NAMALWA (cell line): ENCODE measurements at places on chromosomes 3 and 15.

- peak; percentile 62 for DNase-seq
Measured at GRCh38 chr15:68154923-68155559, 50.1 kb downstream of the CALML4 start.

- DNase-seq = no peak
Measured at GRCh38 chr3:186986816-186987215, 56.5 kb downstream of the ST6GAL1 start.

- DNase-seq = no peak
Measured at GRCh38 chr3:123158330-123158729, 43.4 kb upstream of the SEC22A start.

DNA sequence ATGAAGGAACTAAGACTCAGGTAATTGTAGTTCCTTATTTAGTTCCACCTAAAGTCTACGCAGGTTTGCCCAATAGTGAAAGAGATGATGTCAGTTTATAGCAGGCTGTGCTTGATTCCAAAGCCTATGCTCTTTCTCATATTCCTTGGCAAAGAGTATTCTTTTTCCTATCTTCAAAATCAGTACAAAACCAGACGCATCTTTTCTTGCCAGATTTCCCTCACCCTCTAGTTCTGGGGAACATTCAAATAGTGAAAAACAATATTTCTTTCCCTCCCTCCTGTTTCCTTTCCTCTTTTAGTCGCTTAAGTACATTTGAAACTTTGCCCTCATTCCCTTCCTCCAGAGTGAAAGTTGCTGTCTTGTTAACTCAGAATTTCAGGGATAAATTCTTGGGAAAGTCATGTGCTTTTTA, 134.6 kb upstream of the PDZRN3 start:
- DNase-seq = no peak

DNA sequence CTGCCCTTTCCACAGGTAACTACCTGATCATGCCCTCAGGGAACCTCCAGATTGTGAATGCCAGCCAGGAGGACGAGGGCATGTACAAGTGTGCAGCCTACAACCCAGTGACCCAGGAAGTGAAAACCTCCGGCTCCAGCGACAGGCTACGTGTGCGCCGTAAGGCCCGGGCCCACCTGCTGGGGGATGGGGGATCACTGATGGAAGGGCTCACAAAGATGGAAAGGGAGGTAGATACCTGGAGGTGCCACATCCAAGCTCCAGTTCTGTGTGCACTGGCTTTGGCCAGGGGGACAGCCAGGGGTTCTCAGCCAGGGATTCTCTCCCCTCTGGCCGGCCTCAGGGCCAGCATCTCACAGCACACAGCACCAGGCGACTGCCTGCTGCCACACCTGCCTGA, 59.4 kb downstream of the BOC start:
- DNase-seq = no peak

DNA sequence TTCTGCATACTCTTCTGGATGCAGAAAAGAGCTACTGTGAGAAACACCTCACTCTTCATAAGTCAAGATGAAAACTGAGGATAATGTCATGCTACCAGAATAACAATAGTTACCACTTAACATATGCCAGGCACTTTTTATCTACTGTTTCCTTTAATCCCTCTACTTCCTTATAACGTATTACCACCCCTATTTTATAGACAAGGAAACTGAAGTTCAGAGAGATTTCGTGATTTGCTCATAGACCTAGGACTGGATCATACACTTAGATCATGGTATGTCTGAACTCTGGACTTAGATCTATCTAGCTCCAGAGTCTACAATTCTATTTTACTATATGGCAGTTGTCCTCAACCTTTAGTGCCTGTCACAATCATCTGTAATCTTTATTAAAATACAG, 155.7 kb upstream of the TSPAN3 start:
- no peak for DNase-seq

DNA sequence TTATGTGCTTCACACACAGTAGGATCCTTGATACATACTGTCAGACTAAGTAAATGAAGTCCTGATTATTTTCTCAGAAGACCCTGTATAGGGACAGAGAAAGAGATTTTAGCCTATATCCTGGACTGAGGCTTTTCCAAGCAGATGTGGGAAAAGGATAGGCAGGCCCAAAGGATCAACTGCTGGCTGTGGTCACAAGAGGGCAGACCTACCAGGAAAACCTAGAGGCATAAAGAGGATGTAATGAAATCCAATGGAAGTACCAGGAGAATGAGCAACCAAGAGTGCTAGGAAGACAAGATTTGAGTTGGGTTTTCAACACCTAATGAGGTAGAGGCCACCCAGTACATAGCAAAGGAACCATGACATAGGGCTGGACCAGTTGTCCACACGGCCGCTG, 23.1 kb downstream of the DCLK3 start:
- no peak for DNase-seq

- no peak for DNase-seq
Measured at GRCh38 chr3:141477224-141477623, 9.6 kb upstream of the RASA2 start.

DNA sequence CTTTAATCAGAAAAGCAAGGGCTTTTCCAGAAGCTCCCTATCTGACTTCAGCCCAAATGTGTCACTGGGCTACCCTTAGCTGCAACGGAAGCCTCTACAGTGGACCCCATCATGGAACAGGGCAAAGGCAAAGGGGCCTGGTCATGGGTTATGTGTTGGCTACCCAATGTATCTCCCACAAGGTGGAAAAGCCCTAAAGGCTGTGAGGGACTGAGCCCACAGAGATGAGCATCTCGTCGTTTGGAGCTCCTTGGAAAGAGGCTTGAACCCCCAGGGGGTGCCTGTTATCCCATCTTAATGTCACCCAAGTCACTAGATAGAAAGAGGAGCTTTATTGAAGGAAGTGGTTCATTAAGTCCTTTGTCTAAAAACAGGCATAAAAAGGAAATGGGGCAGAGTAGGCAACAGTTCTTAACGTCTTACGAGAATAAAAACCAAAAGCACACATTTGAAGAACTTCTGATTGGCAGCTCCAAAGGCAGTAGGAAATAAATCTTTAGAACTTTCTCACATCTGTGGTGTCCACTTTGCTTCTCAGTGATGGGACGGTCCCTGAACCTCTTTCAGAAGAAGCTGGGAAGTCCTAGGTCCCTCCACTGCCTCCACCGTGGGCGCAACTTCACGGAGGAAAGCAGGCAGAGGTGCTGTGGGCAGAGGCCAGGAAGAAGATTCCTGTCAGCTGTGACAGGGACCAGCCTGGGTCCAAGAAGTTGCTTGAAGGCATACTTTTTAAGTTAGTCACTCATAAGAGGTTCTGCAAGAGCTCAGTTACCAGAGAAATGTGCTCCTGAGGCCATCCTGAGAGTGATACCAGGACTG, 93.7 kb downstream of the MYLK start:
- DNase-seq = no peak

- DNase-seq = no peak
Measured at GRCh38 chr15:70815604-70816003, 38.4 kb downstream of the LARP6 start.

DNA sequence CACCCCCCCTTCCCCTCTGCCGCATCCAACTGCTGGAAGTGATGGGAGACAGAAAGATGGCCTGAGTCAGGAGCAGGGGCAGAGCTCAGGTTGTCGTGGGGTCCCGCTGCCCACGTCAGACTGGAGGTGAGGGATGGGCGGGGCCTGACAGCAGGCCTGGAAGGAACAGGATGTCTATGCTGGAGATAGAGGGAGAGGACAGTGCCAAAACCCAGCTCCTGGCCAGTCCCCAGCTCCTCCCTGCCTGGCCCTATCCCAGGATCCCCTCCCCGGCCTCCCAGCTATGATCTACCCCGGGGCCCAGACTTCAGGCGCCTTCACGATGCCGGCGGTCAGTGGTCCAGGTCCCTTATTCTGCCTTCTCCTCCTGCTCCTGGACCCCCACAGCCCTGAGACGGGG, at the start of gene LMAN1L:
TSS of gene LMAN1L (plus strand) at position 303 of the 400 bp plus-strand sequence. CDS start at position 323, 20 bp downstream.
- no peak for DNase-seq

DNA sequence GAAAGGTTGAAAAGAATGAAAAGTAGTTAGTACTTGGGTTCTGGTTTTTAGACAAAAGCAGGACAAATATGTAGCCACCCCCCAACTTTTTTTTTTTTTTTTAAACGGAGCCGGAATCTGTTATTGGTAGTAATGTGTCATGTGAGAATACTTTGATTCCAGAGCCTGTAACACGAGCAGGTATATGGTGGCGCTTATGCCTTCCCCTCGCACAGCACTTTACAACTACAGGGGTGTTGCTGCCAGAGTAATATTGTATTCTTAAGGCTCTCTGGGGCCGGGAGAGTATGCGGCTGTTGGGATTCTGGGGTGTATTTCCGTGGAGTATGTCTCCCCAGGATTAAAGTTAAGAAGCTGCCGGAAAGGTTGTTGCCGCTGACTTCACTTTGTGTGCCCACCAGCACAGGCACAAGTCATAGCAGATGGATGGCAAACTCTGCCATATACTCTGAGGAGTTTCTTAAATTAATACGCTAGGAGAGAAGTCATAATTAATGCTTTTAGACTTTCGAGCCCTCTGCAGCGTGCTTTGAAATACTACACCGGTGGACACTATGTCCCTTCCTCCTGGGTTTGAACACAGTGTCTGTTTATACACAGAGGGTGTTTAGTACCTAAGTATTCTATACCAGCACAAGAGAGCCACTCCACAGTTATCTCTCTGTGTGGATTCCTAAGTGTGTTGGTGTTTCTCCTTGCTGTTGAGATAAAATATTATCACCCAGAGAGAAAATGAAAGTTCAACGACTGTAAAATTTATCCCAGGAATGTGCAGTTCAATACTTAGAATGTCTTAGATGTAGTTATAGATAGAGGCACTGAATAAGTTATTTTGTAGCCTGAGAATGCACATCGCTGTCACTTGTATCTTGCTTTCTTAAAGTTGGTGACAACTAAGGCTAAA, 1.4 kb downstream of the MBNL1 start:
- peak; percentile 79 for DNase-seq

GRCh38 chr3:71271596-71271995, 311.9 kb downstream of the FOXP1 start:
- DNase-seq = no peak

DNA sequence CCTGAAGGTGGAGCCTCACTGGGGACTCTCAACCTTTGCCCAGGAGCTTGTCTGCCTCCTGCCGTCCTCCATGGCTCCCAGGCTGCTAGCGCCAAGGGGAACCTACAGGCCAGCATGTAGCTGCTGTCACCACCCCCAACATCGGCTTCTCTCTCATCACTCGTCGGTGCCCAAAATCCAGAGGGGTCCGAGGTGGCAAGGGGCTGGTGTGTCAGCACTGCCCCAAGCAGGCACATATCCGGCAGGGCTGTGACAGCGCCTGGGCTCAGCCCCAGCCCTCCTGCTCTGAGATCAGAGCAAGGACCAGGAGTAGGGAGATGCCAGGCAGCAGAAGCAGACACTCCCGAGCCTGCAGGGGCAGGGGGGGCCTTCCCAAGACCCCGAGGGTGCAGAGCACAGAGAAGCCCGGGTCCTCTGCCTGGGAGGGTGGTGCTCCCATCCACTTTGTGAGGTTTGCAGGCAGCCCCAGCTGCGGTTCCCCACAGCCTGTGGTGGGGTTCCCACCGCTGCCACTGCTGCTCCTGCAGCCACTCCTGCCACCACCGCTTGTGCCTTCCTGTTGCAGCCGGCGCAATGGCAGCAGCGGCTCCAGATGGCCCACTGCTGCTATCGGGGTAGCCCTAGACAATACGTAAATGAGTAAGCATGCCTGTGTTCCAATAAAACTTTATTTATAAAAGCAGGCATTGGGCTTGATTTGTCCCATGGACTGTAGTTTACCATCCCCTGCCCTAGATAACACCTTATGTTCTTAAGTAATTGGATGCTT, 451.0 kb downstream of the EPHA6 start:
- no peak for DNase-seq

- no peak for DNase-seq
Measured at GRCh38 chr3:51191768-51192167, 193.3 kb upstream of the MANF start.

DNA sequence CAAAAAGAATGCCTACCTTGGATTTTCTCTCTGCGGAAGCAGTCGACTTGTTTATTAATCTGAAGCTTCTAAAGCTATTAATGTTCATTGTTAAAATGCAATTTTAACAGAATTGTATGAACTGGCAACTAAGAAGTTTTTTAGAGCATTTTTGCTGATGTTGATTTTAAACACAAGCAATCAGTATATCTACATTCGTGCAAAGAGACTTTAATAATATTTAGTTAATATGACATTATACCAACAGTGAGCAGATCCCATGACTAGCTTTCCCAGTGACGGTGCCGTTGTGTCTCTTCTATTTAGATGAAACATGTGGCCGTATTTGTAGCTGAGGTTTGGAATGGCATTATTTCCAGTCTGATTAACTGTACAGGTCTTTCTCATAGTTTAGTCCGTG, 88.0 kb downstream of the PEX5L start:
- DNase-seq = no peak

- peak; percentile 65 for DNase-seq
Measured at GRCh38 chr3:10702961-10703740, 112.9 kb upstream of the SLC6A11 start.

DNA sequence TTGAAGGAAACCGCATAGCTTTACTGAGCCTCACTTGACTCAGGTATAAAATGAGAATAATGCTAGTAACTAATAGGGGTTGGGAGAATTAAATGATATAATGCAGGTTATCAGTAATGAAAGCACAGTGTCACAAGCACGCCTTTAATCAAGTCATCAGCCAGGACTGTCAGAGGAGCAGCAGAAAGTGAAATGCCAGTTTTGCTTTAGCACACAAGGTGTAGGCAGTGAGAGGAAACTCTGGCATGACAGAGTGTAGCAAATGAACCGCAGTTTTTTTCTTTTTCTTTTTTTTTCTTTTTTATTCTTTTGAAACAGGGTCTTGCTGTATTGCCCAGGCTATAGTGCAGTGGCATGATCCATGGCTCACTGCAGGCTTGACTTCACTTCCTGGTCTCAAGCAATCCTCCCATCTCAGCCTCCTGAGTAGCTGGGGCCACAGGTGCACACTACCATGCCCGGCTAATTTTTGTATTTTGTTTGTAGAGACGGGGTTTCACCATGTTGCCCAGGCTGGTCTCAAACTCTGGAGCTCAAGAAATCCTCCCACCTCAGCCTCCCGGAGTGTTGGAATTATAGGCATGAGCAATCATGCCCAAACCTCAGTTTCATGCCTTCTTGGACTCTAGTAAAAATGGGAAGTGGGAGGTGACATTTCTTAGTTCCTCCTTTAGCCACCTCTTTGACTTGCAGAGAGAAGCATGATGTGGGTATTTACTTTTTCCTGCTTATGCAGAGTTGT, 9.7 kb upstream of the SCAANT1 start:
- peak; percentile 54 for DNase-seq

DNA sequence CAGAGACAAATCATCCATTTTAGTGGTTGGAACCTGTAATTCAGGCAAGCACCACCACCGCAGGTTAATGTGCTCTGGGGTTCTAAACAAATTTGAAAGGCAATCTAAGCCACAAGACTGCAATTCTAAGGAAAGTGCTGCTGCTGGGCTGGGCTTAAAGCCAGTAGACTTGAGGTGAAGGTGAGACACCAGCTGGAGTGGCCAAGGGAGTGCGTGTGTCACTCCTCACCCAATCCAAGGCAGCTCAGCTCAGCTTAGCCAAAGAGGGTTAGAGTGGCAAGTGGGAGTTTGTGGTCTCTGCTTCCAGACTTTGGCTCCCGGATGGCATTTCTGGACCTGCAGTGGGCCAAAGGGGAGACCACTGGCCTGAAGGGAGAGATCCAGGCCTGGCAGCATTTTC, 1655.6 kb downstream of the SI start:
- DNase-seq = no peak
